ENCODE measurements at places on chromosomes 12 and 14.

- no peak for DNase-seq
Measured at GRCh38 chr12:66709893-66710292, 31.0 kb upstream of the GRIP1 start.

GRCh38 chr14:96252323-96252998, 3.5 kb upstream of the BDKRB1 start:
- DNase-seq = no peak

DNA sequence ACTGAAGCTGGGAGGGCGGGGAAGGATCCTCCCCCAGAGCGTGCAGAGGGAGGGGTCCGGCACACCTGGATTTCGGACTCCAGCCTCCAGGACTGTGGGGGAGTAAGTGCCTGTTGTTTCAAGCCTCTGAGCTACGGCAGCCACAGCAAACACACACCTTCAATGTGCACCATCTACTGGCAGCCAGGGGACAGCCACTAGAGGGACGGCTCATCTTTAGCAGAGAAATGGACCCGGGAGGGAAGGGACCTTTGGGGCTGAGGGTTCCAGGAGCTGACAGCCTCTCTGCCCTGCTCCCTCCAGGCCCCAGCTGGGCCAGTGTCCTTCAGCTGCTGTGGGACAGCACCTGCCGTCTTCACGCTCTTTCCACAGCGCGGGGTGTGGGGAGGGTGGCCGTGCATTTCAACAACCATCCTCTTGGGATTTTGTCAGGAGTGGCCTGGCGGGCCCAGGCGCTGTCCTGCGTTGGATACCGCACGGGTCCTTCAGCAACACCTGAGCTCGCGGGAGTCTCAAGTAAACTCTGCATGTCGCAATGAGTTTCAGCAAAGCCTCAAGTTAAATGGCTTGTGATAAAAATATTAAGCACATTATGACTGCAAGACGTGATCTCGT, 209.2 kb upstream of the C14orf180 start:
- no peak for DNase-seq

DNA sequence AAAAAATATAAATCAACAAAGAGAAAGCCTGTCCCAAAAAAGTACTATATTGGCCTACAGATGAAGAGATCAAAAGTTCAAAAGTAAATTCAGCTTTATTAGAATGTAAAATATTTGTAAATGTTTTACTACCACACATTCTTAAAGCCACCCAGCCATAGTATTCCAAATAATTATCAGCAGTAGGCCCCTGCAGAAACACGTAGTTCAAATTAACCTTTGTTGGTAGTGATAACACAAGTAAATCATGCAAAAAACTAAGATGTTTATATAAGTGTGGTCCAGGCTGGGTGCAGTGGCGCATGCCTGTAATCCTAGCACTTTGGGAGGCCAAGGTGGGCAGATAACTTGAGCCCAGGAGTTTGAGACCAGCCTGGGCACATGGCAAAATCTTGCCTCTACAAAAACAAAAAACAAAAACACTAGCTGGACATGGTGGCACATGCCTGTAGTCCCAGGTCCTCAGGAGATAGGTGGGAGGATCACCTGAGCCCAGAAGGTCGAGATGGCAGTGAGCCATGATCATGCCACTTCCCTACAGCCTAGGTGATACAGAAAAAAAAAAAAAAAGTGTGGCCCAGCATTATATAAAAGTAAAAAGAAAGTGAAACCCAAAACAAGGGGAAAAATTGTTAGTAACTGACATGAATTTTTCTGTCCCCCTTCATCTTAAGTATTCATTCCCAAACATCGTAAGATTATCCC, 17.9 kb downstream of the SPTLC2 start:
- peak; percentile 11 for DNase-seq

DNA sequence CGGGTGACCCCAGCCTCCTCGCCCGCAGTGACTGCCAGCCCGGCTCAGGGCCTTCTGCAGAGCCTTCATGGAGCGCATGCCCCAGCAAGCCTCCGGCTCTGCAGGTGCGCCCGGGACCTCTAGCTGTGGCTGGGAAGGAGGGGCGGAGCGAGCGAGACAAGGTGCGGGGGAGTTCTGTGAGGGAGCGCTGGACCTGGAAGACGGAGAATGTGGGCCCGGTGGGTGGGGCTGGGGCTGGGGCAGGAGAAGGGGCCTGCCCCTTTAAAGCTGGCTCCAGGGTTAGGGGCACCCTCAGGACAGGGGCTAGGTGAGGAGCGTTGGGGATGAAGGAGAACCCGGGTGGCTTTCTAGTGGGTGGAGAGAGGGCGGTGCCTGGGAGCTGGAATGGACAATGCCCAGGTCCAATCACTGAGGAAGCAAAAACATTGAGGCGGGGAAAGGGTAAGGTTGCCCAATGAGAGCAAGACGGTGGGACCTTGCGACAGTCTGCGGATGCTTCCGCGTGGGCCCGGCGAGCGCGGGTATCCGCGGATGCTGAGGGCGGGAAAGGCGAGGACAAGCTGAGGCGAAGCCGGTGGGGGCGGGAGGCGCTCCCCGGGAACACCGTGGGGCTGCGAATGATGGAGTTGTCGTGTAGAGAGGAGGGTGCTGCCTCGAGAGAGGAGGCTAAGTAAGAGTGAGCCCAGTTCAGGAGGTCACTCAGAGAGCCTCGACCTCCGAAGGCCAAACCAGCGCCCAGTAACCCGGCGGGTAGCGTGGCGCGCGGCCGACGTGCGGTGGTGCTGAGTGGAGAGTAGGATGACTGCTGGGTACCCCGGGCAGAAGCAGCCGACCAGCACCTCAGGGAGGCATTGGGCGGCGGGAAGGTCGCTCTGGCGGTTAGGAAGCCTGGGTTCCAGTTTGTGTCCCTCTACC, at the start of gene GLS2:
Gene GLS2 (minus strand): TSS at position 121 of the 915 bp plus-strand sequence. CDS start 43 bp downstream, at position 78.
- DNase-seq = peak; percentile 59

DNA sequence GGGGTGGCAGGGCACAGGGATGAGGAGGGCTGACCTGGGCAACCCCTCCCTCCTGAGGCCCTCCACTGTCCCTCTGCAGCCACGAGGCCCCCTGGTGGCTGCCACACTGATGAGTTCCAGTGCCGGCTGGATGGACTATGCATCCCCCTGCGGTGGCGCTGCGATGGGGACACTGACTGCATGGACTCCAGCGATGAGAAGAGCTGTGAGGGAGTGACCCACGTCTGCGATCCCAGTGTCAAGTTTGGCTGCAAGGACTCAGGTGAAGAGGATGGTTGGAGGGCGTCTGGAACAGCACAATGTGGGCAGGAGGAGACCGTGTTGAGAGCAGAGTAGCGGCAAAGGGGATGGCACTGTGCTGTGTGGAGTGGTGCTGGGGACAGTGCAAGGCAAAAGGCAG, 25.7 kb upstream of the LRP1-AS start:
- no peak for DNase-seq

GRCh38 chr12:80033448-80033847, 65.9 kb upstream of the OTOGL start:
- no peak for DNase-seq

GRCh38 chr12:402029-402389, 565 bp downstream of the CCDC77 start:
- no peak for DNase-seq

- DNase-seq = no peak
Measured at GRCh38 chr14:45249856-45250575, 3.0 kb downstream of the MIS18BP1 start.

DNA sequence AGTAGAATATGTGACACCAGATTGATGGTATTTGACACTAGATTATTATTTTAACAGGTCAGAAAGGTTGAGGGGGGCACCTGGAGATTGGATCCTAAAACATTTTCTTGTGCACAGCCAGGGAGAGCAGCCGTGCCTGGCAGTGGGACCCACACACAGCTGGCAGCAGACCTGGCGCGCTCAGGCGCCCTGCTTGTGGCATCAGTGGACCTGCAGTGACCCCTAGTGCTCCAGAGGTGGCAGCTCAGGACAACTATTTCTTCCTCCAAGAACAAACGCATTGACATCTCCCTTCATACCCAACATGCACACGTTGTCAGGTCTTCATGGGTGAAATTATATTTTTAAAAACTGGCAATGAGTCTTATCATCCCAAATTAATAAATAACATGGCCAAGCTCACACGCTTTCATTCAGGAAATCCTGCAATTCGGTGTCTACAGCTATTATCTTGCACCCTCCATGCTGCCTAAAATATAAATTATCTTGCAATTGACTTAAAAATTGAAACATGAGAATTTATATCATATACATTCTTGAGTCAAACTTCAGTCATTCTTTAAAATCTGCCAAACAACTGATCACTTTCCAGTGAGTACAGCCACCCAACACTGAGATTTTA, 7.7 kb upstream of the TMEM132D start:
- no peak for DNase-seq

DNA sequence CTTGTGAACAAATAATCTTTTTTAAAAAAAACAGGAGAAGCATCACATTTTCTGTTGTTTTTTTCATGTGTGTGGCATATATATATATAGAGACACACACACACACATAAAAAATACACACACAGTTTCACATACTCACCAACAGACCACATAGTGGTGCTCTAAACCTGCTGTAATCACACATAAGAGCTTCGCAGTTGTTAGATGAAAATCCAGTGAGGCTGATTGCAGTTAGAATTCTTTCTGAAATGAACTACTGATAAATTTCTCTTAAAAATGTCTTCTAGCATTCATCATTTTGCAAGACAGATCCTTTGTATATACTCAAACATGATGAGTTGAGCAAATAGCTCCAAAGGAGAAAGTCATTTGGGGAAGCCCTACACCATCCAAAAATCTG, 434.3 kb upstream of the STXBP6 start:
- no peak for DNase-seq

GRCh38 chr12:130636370-130636769, 79.7 kb downstream of the RIMBP2 start:
- DNase-seq = no peak

GRCh38 chr14:102696856-102697495, 80.3 kb upstream of the TRAF3 start:
- no peak for DNase-seq

DNA sequence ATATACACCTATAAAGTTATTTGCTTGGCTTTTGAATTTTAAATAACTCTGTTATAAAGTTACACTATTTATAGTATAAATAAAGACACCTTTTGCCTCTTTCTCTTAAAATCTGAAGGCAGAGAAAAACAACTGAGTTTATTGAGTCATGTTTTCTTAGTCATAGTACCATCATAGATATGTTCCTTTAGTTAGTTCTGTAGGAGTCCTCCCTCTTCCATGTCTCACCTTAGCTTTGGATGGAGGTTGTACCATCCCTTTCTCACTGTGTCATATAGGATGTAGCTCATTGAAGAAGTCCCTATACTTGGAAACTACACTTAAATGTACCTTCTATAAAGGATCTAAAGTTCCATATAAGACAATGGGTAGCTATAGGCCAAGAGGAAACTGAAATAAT, 39.7 kb upstream of the TSPAN8 start:
- DNase-seq = no peak

GRCh38 chr14:73751157-73751691, 37.0 kb upstream of the PNMA1 start:
- DNase-seq = no peak

GRCh38 chr12:69388371-69388770, 28.8 kb downstream of the YEATS4 start:
- DNase-seq = no peak

GRCh38 chr12:120115066-120115465, 1.5 kb downstream of the RAB35 start:
- no peak for DNase-seq

- DNase-seq = no peak
Measured at GRCh38 chr14:82725213-82725612, 1191.6 kb upstream of the SEL1L start.

- no peak for DNase-seq
Measured at GRCh38 chr14:58213176-58213575, 13.2 kb downstream of the ACTR10 start.

GRCh38 chr14:51792809-51793208, 67.6 kb upstream of the GNG2 start:
- DNase-seq = no peak

- DNase-seq = no peak
Measured at GRCh38 chr12:51432921-51433320, 8.3 kb downstream of the SLC4A8 start.

GRCh38 chr12:75850721-75851462, 180.7 kb downstream of the PHLDA1 start:
- no peak for DNase-seq

DNA sequence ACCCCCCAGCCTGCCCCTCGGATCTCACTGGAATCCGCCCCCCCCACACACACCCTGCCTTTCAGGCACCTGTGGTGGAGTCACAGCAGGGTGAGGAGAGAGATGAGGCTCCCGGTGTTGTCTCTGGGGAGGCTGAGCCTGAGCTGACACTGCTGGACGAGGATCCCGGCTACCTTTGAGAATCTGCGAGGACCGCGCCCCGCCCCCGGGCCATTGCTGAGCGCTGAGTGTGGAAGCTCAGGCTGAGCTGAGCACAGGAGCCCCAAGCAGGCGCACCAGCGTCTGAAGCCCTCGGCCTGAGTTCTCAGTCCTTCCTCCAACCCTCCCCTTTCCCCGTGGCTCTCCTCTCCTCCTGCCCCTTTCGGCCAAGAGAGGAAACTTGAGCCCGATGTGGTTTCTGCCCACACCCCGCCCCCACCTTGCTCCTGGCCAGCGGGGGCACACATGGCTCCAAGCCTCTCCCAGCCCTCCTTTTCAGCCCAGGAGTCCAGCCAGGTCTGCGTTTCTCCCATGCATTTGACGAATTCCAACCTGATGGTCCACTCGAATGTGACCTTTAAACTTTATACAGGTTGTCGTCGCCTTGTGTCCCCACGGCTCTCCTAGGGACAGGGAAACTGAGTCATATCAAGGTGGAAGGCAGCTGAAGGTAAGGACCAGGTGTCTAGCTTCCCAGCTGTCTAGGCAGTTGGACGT, at the start of gene NFE2:
Gene NFE2 (minus strand): TSS at position 284 of the 696 bp plus-strand sequence. CDS start 5,767 bp downstream, outside the sequence.
- peak; percentile 18 for DNase-seq

DNA sequence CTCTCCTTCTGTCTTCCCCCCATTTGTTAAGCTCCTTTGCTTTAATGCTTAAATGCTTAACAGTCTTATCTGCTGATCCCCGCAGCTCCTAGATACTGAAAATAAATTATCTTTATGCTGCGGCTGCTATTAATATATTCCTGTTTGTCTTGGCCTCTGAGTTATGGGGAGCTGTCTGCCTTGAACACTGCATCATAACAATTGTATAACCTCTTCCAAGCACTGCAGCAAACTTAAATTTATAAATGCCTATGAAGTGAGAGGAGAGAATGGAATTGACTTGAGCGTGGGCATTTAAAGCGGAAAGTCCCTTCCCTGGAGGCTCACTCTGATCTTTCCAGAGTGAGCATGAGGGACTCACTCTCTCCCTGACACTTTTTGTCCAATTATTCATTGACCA, 23.1 kb upstream of the DCP1B start:
- DNase-seq = no peak

DNA sequence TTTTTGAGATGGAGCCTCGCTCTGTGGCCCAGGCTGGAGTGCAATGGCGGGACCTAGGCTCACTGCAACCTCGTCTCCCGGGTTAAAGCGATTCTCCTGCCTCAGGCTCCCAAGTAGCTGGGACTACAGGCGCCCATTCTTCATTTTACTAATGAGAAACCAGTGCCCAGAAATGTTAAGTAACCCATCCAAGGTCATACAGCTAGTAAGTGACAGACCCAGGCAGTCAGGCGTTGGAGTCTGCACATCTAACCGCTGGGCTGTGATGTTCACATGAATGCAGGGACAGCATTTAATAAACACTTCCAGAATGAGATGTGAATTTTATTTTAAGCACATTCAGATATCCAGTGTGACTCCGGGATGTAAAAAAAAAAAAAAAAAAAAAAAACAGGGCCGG, 1.3 kb upstream of the TRIP11 start:
- no peak for DNase-seq

- DNase-seq = no peak
Measured at GRCh38 chr12:127414636-127415035, 852.3 kb upstream of the TMEM132C start.
